Cortex of kidney (tissue), 1 donor: ENCODE measurements at places on chromosomes 2 and 18.

DNA sequence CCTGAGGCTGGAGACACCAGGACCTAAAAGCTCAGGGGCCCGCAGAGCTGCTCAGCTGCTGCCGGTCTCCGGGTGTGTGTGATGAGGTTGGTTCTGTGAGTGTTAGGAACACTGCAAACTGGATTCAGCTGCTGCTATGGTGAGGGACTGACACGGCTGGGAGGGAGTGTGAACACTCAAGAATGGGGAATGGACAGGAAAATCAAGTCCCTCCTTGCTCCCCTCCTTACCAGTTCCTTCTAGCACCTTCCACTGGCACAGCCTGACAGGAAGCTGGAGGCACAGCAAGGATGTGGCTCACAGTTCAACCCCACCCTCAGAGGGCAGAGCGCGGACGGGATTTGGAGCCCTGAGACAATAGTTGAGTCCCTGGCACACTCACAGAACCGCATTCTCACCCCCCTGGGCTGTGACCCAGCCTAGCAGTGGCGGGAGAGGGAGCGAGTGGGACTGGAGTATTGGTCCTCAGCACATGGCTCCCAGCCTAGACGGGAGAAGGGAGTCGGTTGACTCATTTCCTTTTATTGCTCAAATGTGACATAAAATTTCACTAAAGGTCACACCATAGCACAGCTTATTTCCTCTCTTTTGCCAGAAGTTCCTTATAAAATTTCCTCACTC is 42.5 kb downstream of the LRRC30 start:
- no peak for DNase-seq

GRCh38 chr2:148646231-148646559 is 1.6 kb downstream of the EPC2 start:
- no peak for DNase-seq

- DNase-seq: no peak
Observed at GRCh38 chr2:25566694-25567093, 106.7 kb downstream of the DTNB start.

- DNase-seq: no peak
Observed at GRCh38 chr2:55140316-55141219, 90.3 kb upstream of the RTN4 start.

- no peak for DNase-seq
Observed at GRCh38 chr2:58971511-58972360, 730.6 kb upstream of the FANCL start.

- DNase-seq: no peak
Observed at GRCh38 chr18:22115573-22115972, 53.8 kb upstream of the GATA6 start.

- no peak for DNase-seq
Observed at GRCh38 chr2:71944806-71945602, 202.7 kb downstream of the CYP26B1 start.

- DNase-seq: no peak
Observed at GRCh38 chr2:31299547-31299946, 65.6 kb downstream of the EHD3 start.

GRCh38 chr18:32707147-32707546 is 65.7 kb downstream of the KLHL14 start:
- no peak for DNase-seq

GRCh38 chr2:31151501-31151900 is 13.3 kb upstream of the GALNT14 start:
- no peak for DNase-seq

DNA sequence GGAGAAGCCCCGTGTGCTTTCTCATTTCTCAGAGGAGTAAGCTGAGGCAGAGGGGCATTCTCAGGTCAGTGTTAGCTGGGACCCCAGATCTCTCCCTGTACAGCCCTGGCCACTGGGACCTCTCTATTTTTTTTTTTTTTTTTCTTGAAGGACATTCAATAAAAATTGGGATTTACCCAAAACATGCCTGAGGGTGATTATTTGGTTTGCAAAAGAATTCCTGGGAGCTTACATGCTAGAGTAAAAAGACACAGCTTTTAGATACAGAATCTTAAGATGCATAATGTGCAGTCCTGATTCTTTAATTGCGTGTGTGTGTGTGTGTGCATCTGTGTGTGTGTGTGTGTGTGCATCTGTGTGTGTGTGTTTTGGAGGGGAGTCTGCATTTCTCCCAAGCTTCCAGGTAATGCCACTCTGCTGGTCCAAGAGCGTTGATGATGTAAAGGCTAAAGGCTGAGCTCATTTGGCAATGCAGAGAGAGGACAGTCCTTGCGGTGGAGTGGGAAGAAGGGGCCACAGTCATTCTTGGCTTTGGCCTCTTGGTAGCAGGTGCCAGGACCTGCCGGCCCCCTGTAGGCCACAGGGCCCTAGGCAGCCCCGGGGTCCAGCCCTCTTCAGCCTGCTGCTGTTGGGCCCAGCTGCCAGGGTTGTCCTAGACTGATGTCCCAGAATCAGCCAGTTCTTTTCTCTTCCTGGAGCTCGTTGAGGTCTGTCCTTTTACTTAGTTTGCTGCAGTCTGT is 74.1 kb upstream of the MCFD2 start:
- no peak for DNase-seq
